Daoy (cell line): ENCODE measurements at places on chromosomes 1 and 21. TPM values are rescaled to one million over a fixed set of nuclear protein-coding genes. Genes with fewer than 3 reads are reported as not detected.

MROH9 gene
- 0.06 TPM in 1 of 2 replicates, not detected in the other for total RNA-seq

DNA sequence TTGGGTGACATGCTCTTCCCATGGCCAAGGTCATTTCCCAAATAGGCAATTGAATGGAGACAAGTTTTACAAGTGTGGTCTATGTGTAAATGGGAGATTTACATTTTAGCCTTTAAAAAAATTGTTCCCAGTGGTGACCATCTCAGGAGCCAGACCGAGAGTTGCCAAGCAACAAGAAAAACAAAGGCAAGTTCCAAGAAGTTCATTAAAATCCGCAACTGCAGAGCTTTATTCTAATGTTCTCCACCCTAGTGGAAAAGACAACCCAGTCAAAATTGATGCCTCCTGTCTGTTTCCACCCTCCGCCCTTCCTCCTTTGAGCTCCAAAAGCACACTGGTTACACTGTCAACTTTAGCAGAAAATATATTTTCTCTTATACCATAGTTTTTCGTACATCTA is 33.2 kb upstream of the CD55 start:
- no peak for DNase-seq

AMY2A gene
- total RNA-seq, result not detected in 2 replicates

LCE1A gene
- total RNA-seq, result not detected in 2 replicates

NENF gene
- 77.8 and 85.5 TPM in 2 replicates for total RNA-seq

GRCh38 chr21:24825348-24825747 is 781.9 kb downstream of the MRPL39 start:
- DNase-seq, result no peak

IPO13 gene
- 14.0 and 15.8 TPM in 2 replicates for total RNA-seq

- no peak for DNase-seq
These were observed 106.9 kb downstream of the DDX20 start for GRCh38 chr1:111862599-111862998.

- no peak for DNase-seq
These were observed 183.6 kb downstream of the SEC16B start for GRCh38 chr1:177786176-177786745.

DNA sequence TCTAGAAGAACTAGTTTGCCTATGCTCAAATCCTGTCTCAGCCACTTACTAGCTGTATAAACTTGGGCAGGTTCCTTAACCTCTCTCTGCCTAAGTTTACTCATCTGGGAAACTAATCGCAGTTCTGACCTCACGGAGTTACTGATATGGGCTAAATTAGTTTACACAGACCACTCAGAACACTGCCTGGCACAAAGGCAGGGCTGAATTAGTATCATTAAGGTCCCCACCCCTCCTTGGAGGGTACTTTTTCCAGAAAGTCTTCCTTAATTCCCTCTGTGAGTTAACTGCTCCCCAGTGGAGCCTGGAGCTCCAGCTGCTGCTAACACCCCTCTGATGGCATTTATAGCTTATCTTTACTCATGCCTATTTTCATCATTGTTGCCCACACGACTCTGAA is 40.3 kb downstream of the SSBP3 start:
- DNase-seq, result no peak

DNA sequence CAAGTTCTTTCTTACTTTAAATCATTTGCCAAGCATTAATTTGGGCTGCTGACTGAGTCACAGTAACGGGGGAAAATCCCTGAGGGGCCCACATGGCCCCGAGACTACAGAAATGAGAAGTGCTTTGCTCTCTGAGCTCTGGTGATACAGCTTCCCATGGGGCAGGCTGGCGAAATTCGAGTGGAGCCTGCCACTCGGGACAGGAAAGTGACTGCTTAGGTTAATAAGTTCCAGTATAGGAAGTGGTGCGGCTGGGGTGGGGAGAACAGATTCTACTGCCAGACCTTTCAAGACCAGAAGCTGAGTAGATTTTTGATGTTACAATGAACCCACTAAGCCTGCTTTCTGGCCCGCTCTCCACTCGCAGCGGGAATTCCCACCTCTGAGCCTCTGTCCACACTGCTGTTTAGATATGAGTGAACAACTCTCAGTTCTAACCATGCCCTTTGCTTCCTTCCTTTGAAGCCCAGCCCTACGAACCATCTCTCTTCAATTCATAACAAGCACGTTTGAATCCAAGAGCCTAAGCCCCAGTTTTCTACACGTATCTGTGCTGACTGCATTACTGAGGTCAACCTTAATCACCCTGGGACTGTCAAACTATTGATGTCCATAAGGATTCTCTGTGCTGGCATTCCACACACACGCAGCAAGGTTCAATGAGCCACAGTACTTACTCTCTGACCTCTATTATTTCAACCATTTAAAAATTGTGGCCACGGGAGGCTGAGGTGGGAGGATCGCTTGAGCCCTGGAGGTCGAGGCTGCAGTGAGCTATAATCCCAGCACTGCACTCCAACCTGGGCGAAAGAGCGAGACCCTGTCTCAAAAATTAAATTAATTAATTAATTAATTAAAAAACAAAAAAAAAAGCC is 9.6 kb downstream of the ZBTB17 start:
- DNase-seq, result peak; percentile 50

TEDDM1 gene
- not detected in 2 replicates for total RNA-seq

LHX4 gene
- total RNA-seq, result 0.17 and 1.4 TPM in 2 replicates

DNA sequence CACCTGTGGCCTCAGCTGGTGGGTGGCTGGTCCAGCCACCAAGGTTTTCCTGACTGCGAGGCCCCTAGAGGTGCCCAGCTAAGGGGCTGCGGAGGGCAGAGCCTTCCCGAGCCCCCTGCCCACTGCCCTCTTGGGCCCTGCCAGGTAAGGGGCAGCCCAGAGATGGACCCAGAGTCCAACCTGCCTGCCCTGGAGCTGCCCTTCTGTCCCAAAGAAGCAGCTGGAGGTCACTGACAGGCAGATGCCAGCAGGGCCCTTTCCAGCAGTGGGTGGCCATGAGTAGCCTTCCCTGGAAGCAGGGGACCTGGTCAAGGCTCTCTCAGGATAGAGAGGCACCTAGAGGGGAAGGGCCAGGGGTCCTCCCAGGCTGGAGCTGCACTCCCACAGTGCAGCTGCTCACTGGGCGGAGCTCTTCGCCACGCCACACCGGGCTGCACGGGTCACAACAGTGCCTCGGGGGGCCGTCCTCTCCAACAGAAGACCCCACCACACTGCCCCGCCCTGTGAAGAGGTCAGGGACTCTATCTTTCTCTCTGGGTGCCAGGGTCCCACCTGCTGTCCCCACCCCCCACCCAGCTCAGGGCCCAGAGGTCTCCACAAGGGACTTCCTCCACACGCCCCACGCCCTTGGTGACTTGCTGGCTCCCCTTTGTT is 10.9 kb upstream of the GNB1 start:
- no peak for DNase-seq

DNA sequence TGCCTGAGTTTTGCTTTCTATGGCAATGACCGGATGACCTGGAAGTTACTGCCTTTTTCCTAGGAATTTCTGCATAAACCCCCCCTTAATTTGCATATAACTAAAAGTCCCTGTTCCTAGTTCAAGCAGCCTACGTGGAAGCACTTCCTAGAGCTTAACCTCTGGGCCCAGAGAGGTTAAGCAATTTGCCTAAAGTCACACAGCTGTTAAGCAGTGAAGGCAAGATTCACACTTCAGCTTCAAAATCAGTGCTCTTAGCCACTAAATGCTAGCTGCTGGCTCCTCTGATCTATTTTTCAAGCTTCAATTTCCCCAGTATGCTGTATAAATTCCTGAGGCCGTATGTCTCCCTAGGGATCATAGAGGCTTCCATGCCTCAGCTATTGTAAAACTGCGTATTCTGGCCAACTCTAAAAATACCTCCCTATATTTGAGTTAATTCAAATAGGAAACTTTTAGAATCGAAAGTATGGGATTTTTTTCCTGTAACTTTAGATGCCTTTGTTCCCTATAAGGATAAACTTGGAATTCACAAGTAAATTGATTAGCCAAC is 53.1 kb upstream of the CD5L start:
- DNase-seq, result no peak

KRTAP11-1 gene
- total RNA-seq, result not detected in 2 replicates

DNA sequence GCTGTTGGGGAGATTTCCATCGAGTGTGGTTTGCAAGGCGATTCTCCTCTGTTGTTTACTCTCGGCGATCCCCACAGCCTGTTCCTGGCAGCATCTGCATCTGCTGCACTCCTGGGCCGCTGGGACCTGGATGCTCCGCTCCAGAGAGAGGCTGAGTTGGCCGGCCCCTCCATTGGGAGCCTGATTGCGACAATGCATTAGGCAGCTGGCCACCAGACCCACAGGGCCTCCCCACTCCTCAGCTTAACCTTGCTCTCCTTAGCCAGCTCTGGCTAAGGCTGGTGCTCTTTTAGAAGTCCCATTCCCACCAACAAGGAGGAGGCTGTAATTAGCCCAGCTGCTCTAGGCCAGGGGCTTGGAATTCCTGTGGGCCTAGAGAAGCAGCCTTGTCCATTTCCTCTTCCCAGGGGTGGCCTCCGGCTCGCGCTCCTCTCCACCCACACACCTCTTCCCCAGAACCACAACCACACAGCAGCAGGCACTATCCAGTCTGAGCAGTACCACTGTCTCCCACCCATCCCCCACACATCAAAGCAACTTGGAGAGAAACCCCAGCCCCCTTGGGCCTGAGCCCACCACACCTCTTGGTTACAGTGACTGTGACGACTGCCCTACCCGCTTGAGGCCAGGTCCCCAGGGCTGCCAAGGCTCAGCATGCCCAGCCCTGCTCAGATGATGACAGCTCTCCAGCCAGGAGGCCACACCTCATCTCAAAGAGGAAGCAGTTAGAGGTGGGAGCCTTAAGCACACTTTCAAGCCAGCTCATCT is 193.8 kb upstream of the EDN2 start:
- DNase-seq, result peak; percentile 87

DNA sequence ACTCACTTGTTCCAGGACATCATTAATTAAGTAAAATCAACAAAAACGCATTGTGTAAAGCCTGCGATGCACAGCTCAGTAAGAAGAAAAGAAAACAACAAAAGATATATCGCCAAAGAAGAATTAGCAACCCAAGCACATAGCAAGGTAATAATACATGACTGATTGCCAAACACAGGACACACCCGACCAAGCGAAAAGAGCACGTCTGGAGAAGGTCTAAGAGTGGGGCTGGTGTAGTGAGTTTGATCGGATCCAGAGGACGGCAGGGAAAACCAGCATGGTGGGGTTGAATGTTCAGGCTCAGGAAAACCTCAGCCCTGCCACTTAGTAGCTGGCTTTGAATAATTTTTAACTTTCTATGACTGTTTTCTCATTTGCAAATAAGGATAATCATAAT is 69.8 kb downstream of the JAK1 start:
- DNase-seq, result no peak

GRCh38 chr1:174265282-174265681 is 106.0 kb downstream of the RABGAP1L start:
- DNase-seq, result no peak

GRCh38 chr1:235057385-235058306 is 71.0 kb downstream of the TOMM20 start:
- no peak for DNase-seq

DNA sequence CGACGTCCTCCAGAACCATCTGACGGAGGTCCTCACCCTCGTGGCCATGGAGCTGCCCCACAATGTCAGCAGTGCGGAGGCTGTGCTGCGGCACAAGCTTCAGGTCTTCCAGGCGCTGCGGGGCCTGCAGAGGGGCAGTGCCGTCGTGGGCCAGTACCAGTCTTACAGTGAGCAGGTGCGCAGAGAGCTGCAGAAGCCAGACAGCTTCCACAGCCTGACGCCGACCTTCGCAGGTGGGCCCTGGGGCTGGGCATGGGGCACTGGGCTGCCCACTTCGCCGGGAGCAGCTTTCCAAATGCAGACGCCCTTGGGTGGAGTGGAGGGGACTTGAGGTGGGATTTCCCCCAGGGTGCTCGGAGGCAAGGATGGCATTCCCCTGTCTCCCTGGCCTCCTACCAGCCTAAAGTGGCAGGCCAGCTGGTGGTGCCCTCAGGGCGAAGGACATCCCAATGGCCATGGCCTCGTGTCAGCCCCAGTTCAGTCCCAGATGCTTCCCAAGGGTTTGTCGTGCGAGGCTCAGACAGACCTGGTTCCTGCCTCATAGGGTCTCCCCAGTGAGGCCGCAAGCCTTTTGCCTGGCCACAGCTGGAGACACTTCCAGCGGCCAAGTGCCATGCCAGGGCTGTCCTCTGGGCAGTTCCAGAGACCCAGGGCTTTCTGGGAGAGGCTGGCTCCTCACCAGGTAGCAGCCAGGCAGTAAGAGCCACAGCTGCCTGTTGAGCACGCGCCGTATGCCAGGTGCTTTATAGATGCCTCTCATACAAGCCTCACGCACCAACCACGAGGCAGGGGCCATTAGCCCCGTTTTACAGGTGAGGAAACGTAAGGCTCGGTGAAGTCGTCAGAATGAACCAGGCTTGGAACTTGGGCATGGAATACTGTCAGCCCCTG is 27.8 kb downstream of the H6PD start:
- no peak for DNase-seq

DNA sequence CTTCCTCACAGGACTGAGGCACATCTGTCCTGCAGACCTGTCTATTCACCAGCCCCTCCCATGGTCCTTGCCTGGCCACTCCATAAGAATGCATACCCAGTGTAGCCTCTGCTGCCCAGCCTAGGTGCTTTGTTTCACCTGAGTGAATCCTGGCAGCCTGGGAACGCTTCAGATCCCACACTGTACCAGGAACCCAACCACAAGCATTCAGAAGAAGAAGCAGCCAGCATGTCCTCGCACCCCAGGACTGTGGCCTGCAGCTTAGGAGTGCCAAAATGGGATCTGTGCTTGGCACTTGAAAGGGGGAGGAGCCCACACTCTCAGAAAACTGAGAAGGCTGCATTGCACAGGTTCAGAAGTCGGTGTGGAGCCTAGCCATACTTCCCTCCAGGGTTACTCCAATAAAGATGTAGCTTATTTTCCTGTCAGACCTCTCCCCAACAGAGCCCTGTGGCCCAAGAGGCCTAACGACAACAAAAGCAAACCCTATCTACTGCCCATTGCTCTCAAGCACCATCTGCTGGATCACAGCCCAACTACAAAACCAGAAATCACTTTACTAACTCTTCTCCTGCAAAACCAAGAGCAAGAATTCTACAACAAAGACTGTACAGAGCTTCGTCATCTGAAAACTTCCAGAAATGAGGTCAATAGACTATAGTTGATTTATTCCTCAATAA is 923.1 kb upstream of the NEGR1 start:
- DNase-seq, result no peak

DNA sequence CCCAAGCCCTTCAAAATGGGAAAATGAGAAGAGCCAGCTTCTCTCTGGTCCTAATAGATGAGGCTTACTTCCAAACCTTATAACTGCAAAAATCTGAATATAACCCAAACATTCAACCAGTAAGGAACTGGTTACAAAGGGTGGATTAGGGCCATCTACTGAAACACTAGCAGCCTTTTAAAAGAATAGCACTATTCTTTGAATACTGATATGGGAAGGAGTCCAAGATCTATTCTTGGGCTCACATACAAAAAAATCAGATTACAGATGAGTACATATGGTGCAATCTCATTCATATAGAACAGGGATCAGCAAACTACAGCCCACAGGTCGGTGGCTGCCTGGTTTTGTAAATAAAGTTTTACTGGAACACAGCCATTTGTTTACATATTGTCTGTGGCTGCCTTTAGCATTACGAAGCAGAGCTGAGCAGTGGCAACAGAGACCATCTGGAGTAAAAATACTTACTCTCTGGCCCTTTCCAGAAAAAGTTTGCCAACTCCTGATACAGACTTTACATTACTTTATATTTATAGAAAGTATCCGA is 167.7 kb downstream of the ZSCAN20 start:
- DNase-seq, result no peak

GRCh38 chr1:97202481-97203380 is 481.1 kb downstream of the PTBP2 start:
- DNase-seq, result no peak
